ENCODE measurements at places on chromosomes 4 and X.

DNA sequence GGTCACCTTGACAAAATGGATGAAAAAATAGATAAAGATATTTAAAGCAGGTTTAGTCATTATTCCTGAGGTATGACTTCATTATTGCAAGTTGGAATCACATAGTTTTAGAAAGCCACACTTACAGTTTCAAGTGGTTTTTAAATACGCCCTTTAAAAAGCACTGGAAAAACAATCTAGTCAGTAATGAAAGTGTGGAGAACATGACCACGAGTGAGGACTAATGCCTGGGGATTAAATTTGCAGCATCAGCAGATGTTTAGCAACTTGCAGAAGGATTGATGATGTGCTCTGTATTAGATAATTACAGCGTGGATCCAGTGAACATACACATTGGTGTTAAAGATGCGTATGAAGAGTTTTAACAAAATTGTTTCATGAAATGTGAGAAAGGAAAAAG, 5.9 kb downstream of the SPARCL1 start:
- DNase-seq = no peak

GRCh38 chr4:47493238-47494123, 8.4 kb downstream of the ATP10D start:
- DNase-seq = no peak

DNA sequence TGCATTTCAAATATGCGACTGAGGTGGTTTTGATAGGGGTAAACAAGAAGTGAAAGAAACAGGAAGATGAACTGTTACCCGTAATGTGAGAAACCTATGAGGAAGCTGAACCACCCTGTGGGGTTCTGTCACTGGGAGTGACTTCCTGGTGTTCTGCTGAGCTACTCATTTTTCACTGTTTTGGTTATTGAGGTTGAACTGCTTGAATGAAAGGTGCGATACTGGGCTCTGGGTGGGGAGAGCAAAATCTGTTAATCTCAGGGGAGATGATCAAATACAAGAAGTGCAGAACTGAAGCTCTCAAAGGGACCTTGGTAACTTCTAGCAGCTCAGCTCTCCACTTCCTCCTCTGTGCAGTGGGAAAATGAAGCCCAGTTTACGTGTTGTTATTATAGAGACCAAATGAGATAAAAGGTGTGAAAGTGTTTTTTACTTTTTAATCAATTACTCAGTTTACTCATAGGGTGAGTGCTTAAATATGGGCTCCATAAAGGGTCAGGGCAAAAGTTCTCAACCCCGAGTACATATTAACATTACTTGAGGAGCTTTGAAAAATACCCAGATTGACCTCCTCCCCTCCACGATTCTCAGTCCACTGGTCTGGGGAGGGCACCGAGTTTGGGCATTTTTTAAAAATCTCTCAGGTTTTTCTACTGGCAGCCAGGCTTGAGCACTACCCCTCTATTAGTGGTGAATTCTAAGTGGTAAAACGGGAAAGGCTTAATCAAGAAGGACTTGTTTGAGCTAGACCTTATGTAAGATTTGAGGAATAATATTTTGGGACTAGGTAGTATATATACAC, 66.7 kb downstream of the COQ2 start:
- DNase-seq = no peak

- DNase-seq = no peak
Observed at GRCh38 chr4:124810827-124811226, 98.3 kb upstream of the ANKRD50 start.

DNA sequence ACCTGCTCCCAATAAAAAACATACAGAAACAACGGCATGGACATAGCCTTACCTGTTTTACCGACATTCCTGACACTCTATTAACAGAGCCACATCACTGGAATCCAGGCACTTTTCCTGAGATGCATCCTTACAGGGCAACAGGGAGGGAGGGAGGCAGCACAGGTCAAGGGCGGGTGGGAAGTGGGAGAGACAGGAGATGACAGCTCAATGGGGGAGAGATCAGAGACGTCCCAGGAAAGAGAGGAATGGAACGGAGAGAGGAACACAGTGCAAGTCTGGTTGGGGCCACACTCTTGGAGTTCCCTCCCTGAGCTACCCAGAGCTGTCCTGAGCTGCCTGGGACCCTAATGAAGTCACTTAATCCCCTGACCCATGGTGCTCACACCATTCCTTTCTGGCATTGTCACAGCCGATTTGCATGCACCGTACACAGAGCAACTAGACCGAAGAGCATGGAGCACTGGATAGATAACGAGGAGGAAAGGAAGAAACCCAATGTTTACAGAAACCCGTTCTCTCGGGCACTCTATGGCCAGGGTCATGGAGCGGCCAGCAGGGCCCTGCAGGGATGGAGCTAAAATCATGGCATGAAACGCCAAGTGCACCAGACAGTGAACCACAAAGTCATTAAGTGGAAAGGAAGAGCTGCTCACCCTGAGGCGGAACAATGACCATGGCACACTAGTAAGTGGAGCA, 93.1 kb downstream of the NSUN7 start:
- no peak for DNase-seq

GRCh38 chr4:71816676-71817303, 32.9 kb upstream of the GC start:
- DNase-seq = no peak

- peak; percentile 11 for DNase-seq
Observed at GRCh38 chr4:98092833-98093439, 50.3 kb downstream of the STPG2 start.

DNA sequence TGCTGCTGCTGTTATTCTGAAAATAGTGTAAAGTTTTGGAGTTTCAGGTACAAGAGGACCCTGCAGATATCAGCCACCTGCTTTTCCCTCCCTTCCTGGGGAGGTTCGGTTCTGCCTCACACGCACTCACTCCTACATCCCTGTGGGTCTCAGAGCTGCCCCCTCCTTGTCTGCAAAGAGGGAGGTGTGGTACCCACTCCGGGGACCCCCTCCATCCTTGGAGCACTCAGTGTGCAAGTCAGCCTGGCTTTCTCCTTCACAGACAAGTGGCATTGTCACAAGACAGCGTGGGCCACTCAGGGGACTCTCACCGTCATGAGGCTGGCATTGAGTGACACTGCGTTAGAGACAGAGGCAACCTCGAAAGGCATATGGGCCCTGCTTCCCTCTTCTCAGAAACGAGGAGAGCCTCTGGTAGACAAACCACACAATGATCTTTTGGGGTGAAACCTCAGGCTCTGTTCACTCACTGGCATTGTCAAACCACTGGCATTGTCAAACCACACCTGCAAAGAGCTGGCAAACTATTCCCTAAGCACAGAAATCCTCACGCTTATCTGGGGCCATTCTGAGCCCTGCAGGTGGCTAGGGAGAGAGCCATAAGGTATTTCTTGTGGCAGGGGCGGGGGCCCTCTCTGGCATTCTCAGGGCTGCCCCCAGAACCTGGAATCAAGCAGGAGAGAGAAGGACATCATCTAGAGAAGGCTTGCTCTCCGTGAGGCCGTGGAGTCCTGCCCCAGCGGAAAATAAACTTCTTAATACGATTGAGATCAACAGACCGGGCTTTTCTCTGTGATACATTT, 285.0 kb downstream of the SHOX start:
- no peak for DNase-seq

DNA sequence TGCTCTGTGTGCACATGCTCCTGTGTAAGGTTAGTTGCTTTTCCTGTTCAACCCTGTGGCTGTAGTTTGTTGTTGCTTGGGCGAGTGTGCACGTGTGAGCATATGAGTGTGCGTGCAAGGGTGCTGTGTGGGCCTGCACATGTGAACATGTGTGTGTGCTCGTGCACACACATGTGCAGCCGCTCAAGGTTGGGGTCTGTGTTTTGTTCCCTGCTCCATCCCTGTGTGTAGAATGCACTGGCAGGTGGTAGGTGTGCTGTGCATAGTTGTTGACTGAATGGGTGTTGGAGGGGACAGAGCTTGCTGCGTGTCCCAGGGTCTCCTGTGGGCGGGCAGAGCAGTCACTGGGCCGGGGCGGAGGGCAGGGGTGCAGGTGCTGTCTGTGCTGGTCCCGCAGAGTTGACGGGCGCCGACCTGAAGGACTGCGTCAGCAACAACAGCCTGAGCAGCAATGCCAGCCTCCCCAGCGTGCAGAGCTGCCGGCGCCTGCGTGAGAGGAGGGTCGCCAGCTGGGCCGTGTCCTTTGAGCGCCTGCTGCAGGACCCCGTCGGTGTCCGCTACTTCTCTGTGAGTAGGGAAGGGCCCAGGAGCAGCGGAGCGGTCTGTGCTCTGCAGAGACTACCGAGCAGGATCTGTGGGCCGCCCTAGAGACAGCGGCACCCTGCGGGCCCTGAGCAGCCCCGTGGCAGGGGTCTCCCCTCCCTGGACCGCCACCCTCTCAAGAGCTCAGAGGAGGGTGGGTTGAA, 27.9 kb upstream of the HGFAC start:
- no peak for DNase-seq

- no peak for DNase-seq
Observed at GRCh38 chr4:126687655-126688358, 945.0 kb upstream of the INTU start.

DNA sequence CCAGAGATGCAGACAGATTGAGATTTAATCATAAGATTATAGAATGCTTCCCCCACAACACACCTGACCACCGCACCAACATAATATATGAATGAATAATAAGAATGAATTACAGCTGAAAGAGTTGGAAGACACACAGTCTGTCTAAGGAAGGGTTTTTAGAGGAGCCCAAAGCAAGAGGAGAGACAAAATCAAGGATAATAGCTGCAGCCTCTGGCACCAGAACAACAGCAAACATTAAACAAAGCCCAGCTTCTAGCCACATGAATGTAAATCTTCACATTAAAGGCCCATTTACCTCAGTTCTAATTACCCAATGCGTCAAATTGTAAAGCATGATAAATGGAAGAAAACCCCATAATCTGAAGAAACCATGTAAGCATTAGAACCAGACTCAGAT, 133.9 kb downstream of the SPCS3 start:
- DNase-seq = no peak

GRCh38 chr4:154528869-154529268, 21.3 kb downstream of the PLRG1 start:
- DNase-seq = no peak

GRCh38 chr4:5184606-5185005, 133.3 kb downstream of the STK32B start:
- no peak for DNase-seq

GRCh38 chr4:73576381-73576780, 43.9 kb downstream of the RASSF6 start:
- no peak for DNase-seq

DNA sequence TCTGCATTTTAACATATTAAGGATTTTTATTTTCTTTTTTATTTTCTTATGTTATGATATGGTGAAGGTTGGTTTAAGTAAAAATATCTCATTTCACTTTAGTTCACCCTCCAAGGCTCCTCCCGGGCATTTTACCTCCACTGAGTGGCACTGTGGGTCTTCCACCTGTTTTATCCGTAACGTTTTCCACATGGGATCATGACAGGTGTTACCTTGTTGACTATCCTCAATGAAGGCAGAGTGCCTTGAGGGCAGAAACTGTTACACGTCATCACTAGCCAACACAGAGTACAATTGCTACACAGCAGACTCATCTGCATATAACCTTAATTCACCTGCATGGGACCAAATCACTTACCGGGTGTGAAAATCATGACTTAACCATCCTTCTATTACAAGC, 105.8 kb downstream of the GEMIN8 start:
- DNase-seq = no peak

GRCh38 chr4:25174674-25175073, 14.4 kb upstream of the SEPSECS start:
- DNase-seq = no peak

- DNase-seq = no peak
Observed at GRCh38 chrX:30308263-30309138, 689 bp downstream of the NR0B1 start.

GRCh38 chr4:74627504-74627903, 166.8 kb downstream of the BTC start:
- no peak for DNase-seq

GRCh38 chr4:145012841-145013240, 85.2 kb downstream of the ANAPC10 start:
- peak; percentile 3 for DNase-seq

Measured in G401 (cell line).